ENCODE measurements at places on chromosomes 4 and X. TPM values are rescaled to one million over a fixed set of nuclear protein-coding genes. Genes with fewer than 3 reads are reported as not detected.

The RNF212 gene
- total RNA-seq, result 0.09 TPM

The MAGEB10 gene
- not detected for total RNA-seq

The CLTRN gene
- total RNA-seq, result 0.09 TPM

The OR13H1 gene
- not detected for total RNA-seq

The LUZP4 gene
- total RNA-seq, result not detected

The USP17L20 gene
- not detected for total RNA-seq

The GAB3 gene
- 5.2 TPM for total RNA-seq

The MAGED4B gene
- total RNA-seq, result 46.1 TPM

The UCHL1 gene
- total RNA-seq, result 82.9 TPM

The PCDH19 gene
- 0.47 TPM for total RNA-seq

The BBS7 gene
- 14.7 TPM for total RNA-seq

The GPAT3 gene
- 9.9 TPM for total RNA-seq

The BEX1 gene
- total RNA-seq, result 1.4 TPM

The ARX gene
- not detected for total RNA-seq

The RIBC1 gene
- 0.36 TPM for total RNA-seq
